ENCODE measurements at places on chromosomes 11 and 22. TPM values are rescaled to one million over a fixed set of nuclear protein-coding genes. Genes with fewer than 3 reads are reported as not detected.
A peak's percentile ranks its signal among the peaks of the same experiment; 100 is the strongest.

DNA sequence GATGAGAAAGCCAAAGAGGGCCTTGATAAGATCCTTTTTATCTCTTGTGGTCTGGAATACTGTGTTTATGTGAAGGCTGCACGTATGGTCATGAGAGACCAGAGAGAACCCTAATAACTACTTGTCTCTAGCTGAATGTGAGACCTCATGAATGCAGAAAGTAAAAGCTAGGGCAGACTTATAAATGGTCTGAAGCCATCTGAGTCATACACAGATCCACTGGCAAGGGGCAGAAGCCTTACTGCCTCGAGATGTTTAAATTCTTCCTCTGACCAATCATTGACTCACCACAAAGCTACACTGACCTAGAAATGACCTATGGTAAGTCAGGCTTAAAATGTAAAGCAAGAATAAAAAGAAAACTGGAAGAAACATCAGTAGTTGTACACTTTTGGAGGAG lies 22.7 kb upstream of the OR4B1 start:
- DNase-seq, result no peak

- DNase-seq, result no peak
Observed at GRCh38 chr22:32545801-32546200, 71.2 kb downstream of the FBXO7 start.

DNA sequence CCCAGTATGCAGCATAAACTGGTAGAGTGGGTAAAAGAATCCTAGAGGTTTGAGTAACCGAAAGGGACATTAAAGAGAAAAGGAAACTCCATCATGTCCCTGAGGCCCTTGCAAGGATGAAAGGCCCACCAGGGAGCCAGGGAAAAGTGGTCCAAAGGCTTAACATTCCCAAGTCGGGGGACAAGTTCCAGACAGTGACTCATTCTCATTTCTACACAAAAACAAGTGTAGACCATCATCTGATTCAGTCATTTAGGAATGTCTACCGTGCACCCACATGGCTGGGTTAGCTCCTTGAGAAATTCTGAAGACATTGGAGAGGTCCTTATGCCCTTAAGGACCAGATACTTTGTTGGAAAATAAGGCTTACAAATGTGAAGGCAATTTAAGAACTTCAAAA lies 4.8 kb upstream of the NOX4 start:
- no peak for DNase-seq

The SLC22A12 gene
- 0.03 TPM for polyA plus RNA-seq

GRCh38 chr11:120027546-120028180 lies 110.2 kb downstream of the TRIM29 start:
- DNase-seq, result no peak

GRCh38 chr22:43859621-43860020 lies 2.7 kb downstream of the SULT4A1 start:
- DNase-seq, result no peak

- no peak for DNase-seq
Observed at GRCh38 chr22:48843640-48844039, 984.0 kb downstream of the BRD1 start.

GRCh38 chr11:45805305-45806071 lies 539 bp downstream of the SLC35C1 start:
- no peak for DNase-seq

DNA sequence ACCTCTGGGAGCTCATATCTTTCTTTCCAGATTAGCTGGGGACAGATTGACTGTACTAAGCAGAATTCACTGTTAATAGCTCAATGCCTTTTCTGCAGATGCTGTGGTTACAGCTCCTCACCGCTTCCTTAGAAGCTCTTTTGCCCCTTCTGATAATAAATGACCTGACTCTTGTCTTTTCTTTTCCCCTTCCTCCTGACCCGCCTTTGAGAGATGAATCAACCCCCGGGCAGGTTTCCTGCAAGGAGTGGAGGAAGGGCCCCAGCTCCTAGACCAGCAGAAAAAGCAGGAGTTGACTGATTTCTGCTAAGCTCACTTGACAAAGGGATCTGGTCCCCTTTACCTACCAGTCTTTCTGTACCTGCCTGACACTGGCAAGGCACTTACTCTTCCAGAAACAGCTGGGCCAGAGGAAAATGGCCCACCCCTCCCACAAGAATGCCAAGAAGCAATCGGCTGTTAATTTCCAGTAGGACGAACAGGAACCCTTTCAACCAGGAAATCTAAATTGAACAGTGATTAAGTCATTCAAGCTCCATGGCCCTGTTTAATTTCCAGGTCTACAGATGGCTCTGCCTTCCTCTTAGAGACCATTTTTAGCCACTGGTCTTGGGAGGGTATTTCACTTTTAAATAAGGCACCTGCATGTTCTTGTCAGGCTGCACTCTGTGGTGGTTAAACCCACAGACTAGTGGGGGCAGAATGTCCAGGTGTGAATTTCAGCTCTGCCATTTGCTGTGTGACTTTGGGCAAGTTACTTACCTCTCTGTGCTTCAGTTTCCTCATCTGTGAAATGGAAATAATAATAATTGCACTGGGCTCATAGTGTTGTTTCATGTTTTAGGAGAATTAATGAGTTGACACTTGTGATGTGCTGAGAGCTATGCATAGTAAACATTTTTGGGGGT lies 67.5 kb downstream of the PRR5L start:
- DNase-seq, result peak; percentile 74

The PLA2G3 gene
- 0.01 TPM for polyA plus RNA-seq

- DNase-seq, result no peak
Observed at GRCh38 chr11:5994791-5995190, 8.0 kb upstream of the OR52L1 start.

The MCAT gene
- 15.6 TPM for polyA plus RNA-seq

- DNase-seq, result no peak
Observed at GRCh38 chr11:127791844-127792243, 791.3 kb upstream of the KIRREL3 start.

GRCh38 chr22:16824716-16825687 lies at the start of gene XKR3:
Gene XKR3, minus strand, starts transcription at chr22:16825411. Its CDS starts 17,338 bp downstream, at chr22:16808073.
- DNase-seq, result no peak

GRCh38 chr22:27810609-27811151 lies 9.1 kb upstream of the MN1 start:
- peak; percentile 38 for DNase-seq

GRCh38 chr22:35739076-35739930 lies 21.6 kb downstream of the APOL5 start:
- DNase-seq, result no peak

The RAB39A gene
- 2.2 TPM for polyA plus RNA-seq

The DDX10 gene
- 17.8 TPM for polyA plus RNA-seq

All from large intestine (tissue), 12 donors.